ENCODE measurements at places on chromosomes 7 and 10. TPM values are rescaled to one million over a fixed set of nuclear protein-coding genes. Genes with fewer than 3 reads are reported as not detected.

DNA sequence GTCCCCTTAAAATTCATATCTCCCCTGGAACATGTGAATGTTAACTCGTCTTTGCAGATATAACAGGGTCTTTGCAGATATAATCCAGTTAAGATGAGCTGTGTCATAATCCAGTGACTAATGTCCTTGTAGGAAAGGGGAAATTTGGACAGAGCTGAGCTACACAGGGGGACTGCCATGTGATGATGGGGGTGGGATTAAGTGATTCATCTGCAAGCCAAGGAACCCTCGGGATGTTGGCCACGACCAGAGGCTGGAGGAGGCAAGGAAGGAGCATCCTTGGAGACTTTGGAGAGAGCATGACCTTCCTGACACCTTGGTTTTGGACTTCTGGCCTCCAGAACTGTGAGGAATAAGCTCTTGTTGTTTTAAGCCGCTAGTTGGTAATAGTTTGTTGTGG is 153.9 kb upstream of the PCBD1 start:
- DNase-seq: no peak

DNA sequence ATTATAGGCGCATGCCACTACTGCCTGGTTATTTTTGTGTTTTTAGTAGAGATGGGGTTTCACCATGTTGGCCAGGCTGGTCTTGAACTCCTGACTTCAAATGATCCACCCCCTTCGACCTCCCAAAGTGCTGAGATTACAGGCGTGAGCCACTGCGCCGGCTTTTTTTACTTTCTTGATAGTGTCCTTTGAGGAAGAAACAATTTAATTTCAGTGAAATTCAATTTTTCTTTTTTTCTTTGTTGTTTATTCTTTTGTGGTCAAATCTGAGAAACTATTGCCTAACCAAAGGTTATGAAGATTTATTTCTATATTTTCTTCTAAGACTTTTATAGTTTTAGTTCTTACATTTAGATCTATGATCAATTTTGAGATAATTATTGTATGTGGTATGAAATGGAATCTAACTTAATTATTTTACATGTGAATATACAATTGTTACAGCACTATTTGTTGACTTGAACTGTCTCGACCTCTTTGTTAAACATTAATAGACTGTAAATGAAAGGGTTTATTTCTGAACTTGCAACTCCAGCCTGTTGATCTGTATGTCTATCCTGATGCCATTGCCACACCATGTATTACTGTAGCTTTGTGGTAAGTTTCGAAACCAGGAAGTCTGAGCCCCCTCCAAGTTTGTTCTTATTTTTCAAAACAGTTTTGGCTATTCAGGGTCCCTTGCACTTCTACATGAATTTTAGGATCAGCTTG is 19.8 kb upstream of the RASSF4 start:
- DNase-seq: no peak

DNA sequence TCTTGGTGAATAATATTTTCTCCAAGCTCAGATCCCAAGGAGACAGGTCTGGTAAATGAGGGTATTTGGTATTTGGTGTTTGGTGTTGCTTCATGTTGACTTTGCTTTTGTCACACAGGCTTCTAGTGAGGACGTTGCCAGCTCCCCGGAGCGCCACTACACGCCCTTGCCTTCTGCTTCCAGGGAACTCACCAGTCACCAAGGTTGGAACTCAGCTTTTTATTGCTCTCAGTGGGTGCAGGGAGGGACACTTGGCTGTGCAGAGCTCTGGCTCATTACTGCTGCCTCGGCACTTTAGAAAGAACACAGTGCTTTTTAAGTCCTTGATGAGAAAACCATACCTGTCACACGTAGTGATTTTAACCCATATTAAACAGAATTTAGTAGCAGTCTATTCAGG is 892.9 kb downstream of the LRMDA start:
- no peak for DNase-seq

ACTR3C gene
- not detected for total RNA-seq

IL2RA gene
- not detected for total RNA-seq

RHOBTB1 gene
- total RNA-seq: 5.9 TPM

All from HT1080 (cell line).